Natural killer cell treated with Interleukin-12 subunit alpha and Interleukin-12 subunit beta and Interleukin-15 and Interleukin-18, amount 100 ng/mL, for 72 hours (primary cell): ENCODE measurements at places on chromosomes 5 and 9.

DNA sequence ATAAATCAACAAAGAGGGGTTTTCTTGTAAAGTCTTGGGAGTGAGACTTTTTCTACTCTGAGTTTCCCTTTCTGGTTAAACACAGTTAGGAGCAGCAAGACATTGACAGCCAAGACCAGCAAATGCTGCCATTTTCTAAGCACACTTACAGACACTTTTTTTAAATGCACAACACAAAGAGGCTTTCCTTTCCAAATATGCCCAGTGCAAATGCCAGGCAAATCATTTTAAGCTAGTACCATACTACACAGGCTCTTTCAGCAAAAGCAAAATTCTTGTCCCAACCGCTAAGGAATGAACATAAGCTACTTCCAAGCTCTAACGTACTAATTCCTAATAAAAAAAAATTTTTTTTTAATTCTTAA lies 68.2 kb downstream of the DENND1A start:
- no peak for DNase-seq

DNA sequence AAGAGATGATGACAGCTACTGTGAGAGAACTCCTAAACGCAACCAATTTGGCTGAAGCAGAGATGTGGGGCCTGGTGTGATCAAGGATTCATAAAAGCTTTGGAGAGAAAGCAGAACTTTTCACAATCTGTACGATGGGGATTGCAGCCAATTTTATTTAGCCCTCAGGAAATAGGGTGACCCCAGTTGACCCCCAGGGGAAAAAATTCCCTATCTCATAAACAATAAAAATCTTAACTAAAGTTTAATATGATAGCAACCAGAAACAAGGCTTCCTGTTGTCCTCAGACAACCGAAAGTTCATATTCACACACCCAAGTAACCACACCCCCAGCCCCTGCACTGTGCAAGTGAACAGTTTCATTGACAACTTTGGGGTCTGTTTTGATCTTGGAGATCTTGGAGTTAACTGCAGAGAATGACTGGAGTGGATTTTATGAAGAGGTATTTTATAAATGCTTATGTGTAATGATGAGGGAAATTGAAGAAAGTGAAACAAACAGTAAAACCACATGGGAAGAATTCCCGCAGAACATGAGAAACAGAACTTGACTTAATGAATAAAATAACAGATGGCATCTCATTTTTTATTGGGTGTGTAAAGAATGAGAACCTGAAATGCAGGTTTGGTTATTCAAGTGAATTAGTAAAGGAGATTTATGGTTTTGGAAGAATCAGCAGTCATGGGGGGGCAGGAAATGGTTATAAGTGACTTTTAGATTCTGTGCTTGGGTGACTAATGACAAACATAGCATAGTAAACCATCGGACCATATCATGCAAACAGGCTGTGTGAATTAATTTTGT lies 94.5 kb downstream of the PDE4D start:
- no peak for DNase-seq

- DNase-seq: no peak
Measured at GRCh38 chr5:142280066-142281007, 44.5 kb downstream of the SPRY4 start.

- no peak for DNase-seq
Measured at GRCh38 chr9:129311643-129312042, 133.6 kb upstream of the IER5L start.

DNA sequence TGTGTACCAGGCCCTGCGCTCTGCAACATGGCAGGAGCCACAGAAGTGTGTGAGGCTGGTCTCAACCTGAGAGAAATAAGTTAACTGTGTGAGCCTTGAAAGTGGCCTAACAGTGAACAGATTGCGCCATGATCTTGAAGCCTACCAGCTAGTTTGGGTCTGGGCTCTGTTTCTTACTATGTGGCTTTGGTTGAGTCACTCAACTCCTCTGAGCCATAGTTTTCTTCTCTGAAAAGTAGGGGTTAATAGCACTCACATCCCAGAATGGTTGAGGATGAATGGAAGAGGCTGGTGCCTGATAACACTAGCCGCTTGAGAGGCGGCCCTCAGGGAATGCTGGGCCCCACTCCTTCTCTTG lies 121.5 kb downstream of the RGS3 start:
- DNase-seq: no peak

- no peak for DNase-seq
Measured at GRCh38 chr9:99071313-99072039, 33.4 kb upstream of the TGFBR1 start.

DNA sequence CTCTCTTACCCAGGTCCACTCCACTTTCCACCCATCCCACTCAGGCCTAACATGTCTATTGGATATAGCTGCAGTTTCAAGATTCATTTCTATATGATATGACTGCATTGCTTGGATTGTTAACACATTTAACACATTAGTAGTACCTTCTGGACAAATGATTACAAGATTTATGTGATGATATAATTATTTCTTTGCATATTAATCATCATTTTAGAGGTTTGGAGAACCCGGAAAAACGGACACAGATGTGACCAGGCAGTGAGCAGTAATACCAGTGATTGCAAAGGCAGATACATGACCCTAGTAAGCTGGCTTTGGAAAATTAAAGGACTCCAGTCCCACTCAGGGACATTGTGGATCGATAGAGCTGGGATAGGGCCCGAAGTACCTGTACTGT lies 103.8 kb downstream of the PRR16 start:
- no peak for DNase-seq

DNA sequence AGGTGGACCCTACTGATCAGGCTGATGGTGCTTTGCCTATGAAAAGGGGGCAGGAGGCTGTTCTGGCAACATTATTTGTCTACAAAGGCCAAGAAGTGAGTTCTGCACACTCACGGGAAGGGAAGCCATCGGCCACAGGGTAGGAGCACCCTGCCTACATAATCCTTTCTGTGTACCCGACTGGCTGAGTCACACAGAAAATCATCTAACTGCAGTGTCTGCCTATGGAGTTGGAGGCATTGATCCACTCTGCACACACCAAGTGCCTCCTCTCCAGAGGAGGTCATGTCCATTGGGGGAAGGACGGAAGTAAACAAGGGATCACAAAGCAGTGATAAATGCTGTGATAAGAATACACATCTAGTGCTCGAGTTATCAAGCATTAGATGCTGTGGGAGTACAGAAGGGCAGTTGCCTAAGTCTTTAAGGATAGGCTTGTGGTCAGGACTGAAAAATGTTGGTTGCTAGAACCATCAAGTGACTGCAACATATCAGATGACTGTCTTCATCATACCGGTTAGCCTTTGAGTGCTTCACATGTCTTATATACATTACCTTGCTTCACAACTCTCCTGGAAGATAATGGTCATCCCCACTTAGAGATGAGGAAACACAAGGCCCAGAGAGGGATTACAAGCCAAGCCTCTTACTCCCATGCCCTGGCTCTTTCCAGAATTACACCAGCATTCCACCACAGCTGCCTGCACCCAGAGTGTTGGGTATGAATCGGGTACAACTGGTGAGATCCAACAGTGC lies 1.3 kb upstream of the SLC2A8 start:
- DNase-seq: no peak

DNA sequence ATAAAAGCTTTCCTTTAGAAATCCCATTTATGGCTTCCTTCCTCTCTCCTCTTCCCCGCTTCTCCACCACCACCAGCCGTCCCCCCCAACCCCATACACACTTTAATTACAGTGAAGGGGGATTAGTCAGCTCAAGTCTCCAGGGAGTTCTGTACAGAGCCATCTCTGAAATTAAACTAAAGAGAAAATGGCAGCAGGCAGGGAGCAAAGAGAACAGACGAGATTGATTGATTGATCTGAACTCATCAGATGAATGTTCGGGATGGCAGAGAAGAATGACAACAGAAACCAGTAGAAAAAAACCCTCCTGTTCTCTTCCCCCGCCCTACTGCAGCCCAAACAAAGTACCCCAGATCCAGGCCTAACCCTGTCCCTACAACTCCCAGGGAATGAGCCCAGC lies 241.7 kb upstream of the PANK3 start:
- no peak for DNase-seq

DNA sequence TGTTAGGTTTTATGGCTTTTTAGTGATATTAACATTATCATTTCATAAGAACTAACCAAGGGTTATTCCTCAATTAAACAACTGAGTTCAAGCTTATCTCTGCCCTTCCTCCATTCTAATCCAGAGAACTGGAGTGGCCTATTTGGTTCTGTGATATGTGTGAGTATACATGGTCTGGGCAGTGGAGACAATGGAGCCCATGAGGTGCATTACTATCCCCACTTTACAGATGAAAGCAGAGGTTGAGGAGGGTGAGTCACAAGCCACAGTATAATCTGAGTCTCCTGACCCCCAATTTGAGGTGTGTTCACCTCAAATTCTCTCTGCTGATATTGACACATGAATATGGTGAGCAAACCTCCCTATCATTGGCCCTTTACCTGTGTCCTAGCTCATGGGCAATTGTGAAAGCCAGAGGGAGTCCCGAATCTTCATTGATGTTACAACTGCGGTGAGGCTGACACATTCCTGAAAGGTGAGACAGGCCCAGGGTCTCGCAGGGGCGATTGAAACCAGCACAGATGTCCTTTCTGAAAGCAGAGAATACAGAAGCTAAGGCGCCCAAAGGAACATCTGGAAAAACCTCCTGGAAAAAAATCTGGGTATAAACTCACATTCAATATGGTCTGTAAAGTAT lies 217.2 kb downstream of the TARS1 start:
- no peak for DNase-seq

GRCh38 chr9:16986556-16986955 lies 116.1 kb upstream of the BNC2 start:
- DNase-seq: no peak

- no peak for DNase-seq
Measured at GRCh38 chr9:76018761-76019160, 128.3 kb downstream of the PCSK5 start.

- DNase-seq: no peak
Measured at GRCh38 chr9:97318433-97318832, 11.0 kb downstream of the CCDC180 start.

DNA sequence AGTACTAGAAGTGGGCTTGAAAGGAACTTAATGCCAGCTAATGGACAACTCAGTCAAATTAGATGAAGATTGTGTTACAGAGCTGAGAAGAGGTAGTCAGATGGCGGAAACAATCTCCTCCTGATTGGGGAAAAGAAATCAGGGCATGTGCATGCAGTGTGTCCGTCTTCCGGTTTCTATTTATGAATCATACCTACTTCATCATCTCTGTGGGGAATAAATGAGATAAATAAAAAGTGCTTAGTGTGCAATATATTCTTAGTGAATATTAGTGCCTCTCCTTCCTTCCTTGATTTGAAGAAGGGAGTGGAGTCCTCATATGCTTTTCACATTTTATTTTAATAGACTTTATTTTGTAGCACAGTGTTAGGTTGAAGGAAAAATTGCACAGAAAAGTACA lies 108.7 kb upstream of the NFIL3 start:
- no peak for DNase-seq

DNA sequence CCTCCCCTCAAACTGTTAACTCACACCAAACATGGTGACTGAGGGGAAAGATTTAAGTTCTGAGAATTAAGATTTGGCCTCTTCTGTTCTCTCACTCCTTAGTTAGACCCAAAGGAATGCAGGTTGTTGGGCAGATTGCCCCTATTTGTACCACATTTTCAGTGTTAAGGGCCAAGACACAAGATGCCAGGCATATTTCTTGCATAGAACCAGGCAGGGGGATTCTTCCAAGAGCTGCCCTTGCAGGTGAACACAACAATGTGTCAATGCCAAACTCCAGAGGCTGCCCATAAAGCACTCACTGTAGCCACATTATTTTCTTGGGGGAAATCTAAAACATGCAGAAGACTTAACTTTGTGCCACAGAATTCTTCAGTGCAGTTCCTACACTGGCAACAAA lies 14.7 kb downstream of the MPDZ start:
- no peak for DNase-seq

GRCh38 chr5:36630201-36631145 lies 24.1 kb downstream of the SLC1A3 start:
- DNase-seq: no peak

DNA sequence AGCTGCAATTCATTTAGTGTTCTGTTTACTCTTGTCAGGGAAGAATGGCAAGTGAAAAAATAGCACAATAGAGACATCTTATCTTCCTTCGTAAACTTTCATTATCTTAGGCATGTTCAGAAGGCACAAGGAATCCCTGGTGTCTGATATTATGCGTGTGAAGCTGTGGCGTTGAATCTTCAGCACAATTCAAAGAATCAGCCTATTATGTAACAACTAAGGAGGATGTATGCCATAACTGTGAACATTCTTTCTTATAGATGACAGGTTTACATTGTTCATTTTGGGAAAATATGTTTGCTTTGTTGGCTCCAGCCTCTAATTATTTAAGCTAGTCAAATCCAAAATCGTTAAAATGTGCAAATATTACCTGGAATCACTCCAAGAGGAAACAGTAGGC lies 446.1 kb downstream of the ANXA1 start:
- DNase-seq: no peak

GRCh38 chr5:124885490-124885889 lies 139.1 kb upstream of the ZNF608 start:
- DNase-seq: no peak

- DNase-seq: peak; percentile 85
Measured at GRCh38 chr9:36148311-36149051, 11.9 kb downstream of the GLIPR2 start.

DNA sequence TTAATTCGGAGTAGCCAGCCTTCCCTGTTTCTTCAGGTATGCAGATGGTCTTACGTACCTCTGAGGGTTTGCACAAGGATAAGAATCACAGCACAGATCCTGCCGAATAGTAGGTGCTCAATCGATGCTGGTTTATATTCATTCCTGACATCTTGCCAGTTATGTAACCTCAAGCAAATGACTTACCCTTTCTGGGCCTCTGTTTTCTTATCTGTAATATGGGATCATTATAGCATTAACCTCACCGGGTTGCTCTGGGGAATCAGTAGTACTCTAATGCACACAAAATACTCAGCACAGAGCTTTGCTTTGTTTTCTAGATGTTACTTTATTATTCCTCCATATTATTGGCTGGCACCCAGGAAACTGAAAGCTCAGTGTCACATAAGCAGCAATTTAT lies 7.7 kb upstream of the NR5A1 start:
- DNase-seq: no peak

DNA sequence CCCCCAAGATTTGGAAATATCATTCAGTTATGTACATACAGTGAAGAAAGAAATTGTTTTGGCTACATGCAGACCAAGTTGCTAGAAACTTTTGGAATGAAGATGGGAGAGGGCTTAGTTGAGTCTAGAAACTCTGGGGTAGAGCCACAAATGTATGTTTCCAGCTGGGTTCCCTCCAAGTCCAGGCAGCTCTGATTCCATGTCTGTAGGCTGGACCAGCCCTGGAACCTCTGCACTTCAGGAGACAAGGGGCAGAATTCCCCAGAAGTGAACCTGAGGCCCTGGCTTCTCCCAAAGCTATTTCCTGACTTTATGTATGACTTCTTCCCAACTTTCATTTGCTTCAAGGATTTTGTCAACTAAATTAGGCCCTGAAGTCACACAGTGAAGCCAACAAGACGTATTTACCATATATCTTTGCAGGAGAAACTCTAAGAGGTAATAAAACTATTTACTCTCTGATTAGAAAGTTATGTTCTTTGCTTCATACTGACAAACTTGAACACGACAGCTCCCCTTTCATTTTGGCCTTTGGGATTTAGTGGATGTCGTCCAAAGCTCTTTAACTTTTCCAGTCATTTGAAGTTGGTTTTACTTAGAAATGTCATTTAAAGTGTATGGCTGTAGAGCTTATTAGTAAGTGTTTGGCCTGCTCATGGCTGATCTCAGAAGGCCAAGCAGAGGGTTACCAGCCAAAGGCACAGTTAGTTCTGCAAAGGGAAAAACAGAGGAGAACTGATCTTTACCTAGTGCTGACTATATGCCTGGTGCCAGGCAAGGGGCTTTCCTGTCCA lies 152.0 kb upstream of the SLC28A3 start:
- DNase-seq: no peak
